ENCODE measurements at places on chromosomes 2 and 18.

DNA sequence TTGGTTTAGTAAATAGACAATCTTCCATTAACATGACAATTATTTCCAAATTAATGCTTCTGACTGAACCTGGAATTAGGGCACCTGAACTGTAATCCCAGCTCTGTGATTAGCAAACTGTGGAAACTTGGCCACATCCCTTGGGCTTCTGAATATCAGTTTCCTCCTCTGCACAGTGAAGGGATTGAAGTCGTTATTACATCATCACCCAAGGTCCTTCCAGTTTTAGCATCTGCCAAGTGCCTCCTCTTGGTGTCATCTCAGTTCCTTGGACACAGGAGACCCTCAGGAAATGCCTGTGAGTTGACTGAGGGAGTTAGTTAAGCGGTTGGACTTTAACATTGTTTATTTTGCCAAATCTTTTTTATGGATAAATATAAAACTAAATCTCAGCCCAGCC, 64.8 kb downstream of the MOGAT1 start:
- DNase-seq = no peak

GRCh38 chr2:11385847-11386246, 41.4 kb upstream of the ROCK2 start:
- no peak for DNase-seq

DNA sequence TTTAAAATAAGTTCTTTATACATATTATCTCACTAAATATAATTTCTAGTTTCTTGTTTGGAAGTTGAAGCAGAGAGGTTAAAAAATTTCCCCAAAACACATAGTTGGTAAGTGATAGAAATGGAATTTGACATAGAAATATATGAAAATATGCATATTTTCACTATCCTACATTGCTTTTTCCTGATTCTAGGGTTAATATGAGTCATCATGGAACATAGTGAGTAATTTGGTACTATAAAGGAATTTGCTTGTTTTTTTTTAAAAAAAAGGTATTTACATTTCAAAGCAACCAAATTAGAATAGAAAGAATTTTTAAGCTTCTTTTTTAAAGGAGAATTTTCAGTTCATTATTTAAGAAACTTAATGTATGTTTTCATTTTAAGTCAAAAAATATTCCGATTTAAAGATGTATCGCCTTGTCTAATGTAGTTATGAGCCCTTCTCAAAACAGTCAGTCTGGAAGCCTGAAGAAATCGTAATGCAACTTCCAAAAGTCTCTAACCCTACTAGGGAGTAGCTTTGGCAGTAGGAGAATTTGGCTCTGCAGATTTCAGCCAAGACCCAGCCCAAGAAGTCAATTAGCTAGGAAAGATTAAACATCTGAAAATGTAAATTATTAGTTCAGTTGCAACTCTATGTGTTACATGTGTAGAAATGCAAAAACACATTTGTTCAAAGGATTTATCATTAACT, 147.3 kb downstream of the RDH14 start:
- no peak for DNase-seq

GRCh38 chr2:178478130-178478438, 316 bp downstream of the FKBP7 start:
- DNase-seq = no peak

- DNase-seq = no peak
These were observed 547.3 kb upstream of the FANCL start for GRCh38 chr2:58788402-58788801.

DNA sequence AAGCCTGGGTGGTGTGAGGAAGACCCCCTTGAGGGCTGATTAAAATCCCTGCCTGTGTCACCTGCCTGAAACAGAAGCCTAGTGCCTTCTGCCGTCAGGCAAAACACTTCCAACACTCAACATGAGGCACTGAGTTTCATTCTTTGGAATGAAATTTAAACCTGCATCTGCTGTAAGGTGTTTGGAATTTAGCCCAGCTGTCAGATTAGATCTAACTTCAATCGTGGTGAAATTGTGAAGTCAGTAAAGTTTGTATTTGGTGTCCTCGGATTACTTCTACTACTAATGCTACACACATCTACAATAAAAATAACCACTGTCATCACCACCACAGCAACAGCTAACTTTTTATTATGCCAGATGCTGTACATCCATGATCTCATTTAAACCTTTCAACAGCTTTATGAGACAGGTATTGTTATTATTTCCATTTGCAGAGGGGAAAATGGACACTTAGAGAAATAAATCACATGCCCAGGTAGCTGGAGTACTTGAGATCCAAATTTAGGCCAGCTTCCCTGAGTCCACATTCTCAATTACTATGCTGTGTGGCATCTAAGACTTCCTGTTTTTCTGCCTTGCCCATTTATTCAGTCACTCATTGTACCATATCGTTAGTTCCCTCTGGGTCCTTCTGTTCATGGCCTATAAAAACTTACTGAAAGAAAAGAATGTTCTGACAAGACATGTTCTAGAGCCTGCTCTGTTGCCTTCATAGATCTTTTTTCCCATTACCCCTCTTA, 98.2 kb upstream of the GCFC2 start:
- no peak for DNase-seq

- no peak for DNase-seq
These were observed 18.7 kb downstream of the C1D start for GRCh38 chr2:68044099-68044498.

GRCh38 chr2:165666605-165667004, 127.4 kb downstream of the GALNT3 start:
- DNase-seq = no peak

- no peak for DNase-seq
These were observed 275.8 kb downstream of the KCNS3 start for GRCh38 chr2:18154259-18154658.

DNA sequence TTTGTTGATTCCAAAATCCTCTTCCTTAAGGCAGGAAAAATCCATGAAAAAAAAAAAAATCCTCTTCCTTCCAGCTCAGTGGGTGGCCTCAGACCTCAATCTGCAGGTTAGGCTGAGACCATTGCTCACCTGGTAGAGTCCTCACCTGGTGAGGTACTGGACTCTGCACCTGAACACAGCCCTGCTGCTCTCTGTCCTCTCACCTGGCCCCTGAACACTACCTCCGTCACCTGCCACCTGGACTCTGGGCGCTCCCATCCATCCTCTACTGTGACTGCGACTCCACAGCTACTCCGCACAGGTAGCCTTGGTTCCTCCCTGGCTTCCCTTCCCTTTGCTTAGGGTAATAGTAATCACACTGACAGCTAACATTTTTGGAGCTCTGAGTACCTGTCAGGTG, 22.1 kb downstream of the TYMS start:
- DNase-seq = no peak

- no peak for DNase-seq
These were observed 33.3 kb downstream of the ANXA4 start for GRCh38 chr2:69774984-69775982.

GRCh38 chr2:71945603-71945959, 202.1 kb downstream of the CYP26B1 start:
- DNase-seq = no peak

DNA sequence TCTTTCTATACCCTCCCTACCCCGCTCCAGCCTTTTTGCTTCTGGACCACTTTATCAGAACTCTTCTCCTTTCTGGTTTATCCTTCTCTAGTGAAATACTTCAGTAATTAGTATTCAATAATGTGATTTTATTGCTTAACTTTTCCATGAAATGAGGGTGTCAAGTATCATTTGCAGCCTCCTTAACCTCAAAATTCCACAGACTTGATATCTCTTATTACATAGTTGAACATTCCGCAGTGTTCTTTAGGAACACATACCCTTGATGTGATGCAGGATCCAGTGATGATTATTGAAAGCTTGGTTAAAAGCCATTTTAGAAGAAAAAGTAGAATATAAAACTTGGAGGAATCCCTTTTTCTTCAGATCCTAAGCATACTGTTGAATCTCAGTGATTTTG, 94.8 kb downstream of the GREB1L start:
- DNase-seq = no peak

GRCh38 chr2:190655113-190655512, 6.2 kb downstream of the NAB1 start:
- no peak for DNase-seq

DNA sequence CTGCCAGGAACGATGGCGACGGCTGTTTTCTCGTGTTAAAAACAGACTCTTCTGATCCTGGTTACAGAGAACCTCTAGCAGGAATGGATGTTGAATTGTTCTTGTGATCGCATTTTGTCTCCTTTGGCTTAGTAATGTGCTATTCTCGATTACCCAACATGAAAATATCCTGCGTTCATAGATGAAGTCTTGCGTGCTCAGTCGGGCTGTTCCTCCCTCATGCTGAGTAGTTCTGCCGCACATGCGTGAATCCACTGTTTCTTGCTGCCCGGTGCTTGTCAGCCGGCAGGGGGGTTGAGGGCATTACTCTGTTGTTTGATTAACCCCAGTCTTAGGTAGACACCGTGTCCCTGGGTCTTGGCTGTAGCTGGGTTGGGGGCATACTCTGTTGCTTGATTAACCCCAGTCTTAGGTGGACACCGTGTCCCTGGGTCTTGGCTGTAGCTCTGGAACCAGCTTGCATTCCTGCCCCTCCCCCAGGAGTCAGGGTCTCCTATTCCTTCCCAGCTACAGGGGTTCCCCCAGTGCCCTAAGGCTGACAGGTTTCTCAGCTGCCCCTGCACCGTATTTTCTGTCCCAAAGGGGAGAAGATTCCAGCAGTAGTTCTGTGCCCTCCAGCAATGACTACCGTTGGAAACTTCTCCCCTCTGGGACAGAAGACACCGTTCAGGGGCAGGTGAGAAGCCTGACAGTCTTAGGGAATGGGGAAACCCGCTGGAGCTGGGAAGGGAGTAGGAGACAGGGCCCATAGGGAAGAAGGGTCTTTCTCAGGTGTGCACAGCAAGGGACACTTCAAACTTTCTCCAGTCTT, 22.1 kb upstream of the ASB1 start:
- no peak for DNase-seq

DNA sequence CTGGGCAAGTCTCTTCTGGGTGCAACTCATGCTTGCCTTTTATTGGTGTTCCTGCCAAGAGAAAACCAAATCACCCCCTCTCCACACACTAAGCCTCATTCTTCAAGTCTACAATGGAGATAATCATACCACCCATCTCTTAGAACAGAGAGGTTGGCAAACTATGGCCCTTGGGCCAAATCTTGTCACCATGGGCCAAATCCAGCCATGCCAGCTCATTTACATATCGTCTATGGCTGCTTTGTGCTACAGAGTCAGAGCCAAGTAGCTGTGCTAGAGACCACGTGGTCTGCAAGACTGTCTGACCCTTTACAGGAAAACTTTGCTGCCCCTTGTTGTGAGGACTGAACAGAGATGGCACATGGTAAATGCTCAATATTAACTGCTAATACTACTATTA, 270.3 kb upstream of the PARD3B start:
- no peak for DNase-seq

- DNase-seq = no peak
These were observed 33.8 kb upstream of the STK17B start for GRCh38 chr2:196205011-196205766.

DNA sequence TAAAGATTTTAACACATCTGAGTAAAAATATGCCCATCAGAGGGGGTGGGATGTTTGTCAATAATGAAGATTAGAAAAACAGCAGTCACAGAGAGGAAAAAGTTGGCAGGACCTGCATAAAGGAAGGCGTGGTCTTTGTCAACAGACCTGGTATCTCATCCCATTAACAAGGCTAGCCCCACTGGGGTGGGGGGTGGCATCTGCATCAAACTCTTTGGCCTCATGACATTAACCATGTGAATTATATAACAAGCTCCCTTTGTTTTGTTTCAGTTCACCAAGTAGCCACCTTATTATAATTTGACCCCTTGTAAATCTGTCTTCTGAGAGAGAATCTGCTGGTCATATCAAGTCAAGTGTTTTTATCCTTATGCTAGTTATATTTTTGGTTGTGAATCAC, 28.8 kb downstream of the NEMP2 start:
- no peak for DNase-seq

DNA sequence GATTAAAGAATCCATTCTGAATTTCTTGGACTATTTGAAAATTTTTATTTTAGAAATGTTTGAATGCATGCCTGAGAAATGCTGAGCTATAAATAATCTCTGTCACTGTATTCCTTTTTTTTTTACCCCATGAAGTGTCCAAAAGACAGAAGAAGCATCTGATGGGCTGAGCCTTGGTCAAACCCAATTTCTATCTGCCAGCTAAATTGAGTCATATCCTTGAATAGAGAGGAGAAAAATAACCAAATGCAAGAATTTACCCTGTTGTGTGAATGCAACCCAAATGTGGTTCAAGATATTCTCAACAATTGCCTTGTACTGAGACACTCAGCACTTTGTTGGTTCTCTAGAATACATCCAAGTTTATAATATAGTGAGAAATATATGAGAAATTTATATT, 223.5 kb downstream of the UBE2E3 start:
- DNase-seq = no peak

DNA sequence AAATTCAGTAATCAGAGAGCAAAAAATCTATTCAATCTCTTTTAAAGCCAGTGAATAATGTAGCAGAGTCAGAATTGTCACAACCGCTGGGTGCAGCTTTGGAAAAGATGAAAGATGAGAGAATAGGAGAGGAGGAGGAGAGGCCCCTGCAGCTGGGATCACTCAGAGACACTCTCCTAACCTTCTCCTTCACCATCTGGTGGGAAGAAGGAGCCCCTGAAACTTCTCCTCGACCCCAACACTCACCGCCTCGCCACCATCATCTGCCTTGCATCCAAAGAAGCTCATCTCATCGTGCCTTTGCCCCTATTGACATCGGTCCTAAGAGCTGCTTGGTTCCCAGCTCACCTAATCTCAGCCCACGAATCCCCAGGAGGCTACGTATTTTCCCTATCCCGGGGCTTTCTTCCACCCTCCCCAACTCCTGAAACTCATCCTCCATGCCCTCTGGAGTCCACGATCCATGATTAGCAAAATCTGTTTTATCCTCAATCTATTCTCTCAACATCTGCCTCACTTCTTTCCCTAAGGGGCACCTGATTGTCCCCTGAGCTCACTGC, 58.5 kb downstream of the PKDCC start:
- DNase-seq = no peak

DNA sequence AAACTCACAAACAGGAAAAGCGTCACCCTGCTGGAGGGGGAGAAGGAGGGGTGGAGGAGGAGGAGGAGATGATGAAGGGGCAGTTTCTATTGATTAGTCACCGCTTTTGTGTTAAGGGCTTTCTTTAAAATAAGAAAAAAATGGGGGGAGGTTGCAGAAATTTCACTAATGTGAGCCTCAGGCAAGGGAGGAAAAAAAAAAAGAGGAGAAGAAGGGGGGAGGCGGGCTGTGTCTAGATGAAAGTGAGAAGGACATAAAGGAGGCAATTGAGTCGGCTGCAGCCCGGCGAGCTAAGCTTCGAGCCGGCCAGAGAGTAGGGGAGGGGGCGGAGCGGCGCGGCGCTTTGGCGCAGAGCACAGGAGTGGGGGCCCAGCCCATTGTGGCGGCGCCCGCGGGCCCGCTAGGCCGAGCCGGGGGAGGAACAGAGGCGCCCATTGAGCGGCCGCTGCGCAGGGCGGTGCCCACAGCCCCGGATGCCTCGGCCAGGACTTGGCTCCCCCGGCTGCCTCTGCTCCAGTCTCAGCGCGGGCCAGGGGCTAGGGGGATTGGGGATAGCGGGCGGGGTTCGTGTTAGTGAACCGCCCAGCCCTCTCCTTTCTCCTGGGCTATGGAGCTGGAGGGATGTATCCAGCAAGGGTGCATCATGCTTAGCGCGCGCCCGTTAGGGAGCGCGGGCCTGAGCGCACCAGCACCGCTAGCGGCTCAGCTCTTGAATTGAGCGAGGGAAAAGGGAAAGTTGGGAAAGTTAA, 7.9 kb downstream of the PAX3 start:
- no peak for DNase-seq

Measured in esophagus squamous epithelium (tissue), 5 donors.